Right ventricle myocardium inferior (tissue), 1 donor: ENCODE measurements at places on chromosomes 7 and 10. TPM values are rescaled to one million over a fixed set of nuclear protein-coding genes. Genes with fewer than 3 reads are reported as not detected.

The TMEM184A gene
- 0.32 TPM for total RNA-seq

The SFMBT2 gene
- total RNA-seq = 9.6 TPM

The SPDYE2 gene
- not detected for total RNA-seq

The ENTPD1 gene
- total RNA-seq = 6.3 TPM

The ABCB1 gene
- 4.5 TPM for total RNA-seq

The GJC3 gene
- 0.30 TPM for total RNA-seq

The STRIP2 gene
- total RNA-seq = 22.0 TPM

The HSPB1 gene
- total RNA-seq = 3,139 TPM

The IQUB gene
- total RNA-seq = 0.54 TPM

The MLXIPL gene
- total RNA-seq = 6.4 TPM

The UCMA gene
- not detected for total RNA-seq

The MOGAT3 gene
- not detected for total RNA-seq

The SKIDA1 gene
- 2.6 TPM for total RNA-seq

The CFTR gene
- total RNA-seq = 0.87 TPM

The GPC2 gene
- 0.32 TPM for total RNA-seq

The ZYX gene
- total RNA-seq = 75.9 TPM

The CLDN3 gene
- not detected for total RNA-seq

The ABCC2 gene
- total RNA-seq = 0.05 TPM

The OR2A1 gene
- not detected for total RNA-seq

The BLNK gene
- total RNA-seq = 1.4 TPM

The PRRT4 gene
- total RNA-seq = 2.7 TPM

The MCM7 gene
- total RNA-seq = 25.4 TPM

The AKR1C4 gene
- total RNA-seq = not detected

The CPEB3 gene
- total RNA-seq = 14.1 TPM

The TAS2R16 gene
- not detected for total RNA-seq

The GARIN1A gene
- total RNA-seq = 1.8 TPM

The DNAJB12 gene
- total RNA-seq = 25.6 TPM

The DIP2C gene
- 28.3 TPM for total RNA-seq

The SPDYE11 gene
- not detected for total RNA-seq

The PRPS1L1 gene
- total RNA-seq = not detected

The RSPH10B gene
- total RNA-seq = not detected

The CTNNA3 gene
- 120 TPM for total RNA-seq

The LSM8 gene
- 19.1 TPM for total RNA-seq

The SEMA3C gene
- total RNA-seq = 67.8 TPM

The SUPV3L1 gene
- total RNA-seq = 40.1 TPM

The GIMAP4 gene
- total RNA-seq = 38.4 TPM

The AKR1C8 gene
- not detected for total RNA-seq

The SFTPA1 gene
- total RNA-seq = 0.24 TPM

The KIF11 gene
- 1.1 TPM for total RNA-seq

The NEUROD6 gene
- total RNA-seq = not detected

The MIOS gene
- 24.9 TPM for total RNA-seq

The VIPR2 gene
- 17.0 TPM for total RNA-seq

The ASB10 gene
- 41.4 TPM for total RNA-seq

The CALML3 gene
- not detected for total RNA-seq

The CPA5 gene
- not detected for total RNA-seq
